ENCODE measurements at places on chromosomes 6 and 20.

DNA sequence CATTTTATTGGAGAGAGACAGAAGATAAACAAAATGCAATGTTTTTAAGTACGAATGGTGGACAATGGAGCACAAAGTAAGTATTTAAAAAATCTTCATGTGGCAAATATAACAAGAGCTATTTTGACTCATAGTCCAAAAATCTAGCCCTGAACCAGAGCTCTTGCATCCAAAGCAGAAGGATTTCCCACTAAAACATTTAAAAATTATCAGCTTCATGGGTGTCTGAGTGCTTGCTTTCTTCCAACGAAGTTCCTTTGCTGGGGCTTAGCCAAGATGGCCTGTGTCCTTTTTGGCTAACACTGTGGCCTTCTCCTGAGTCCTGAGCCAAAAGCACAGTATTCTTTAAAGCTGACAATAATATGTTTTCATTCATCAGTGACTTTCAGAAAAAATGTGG is 161.7 kb downstream of the RIMS1 start:
- DNase-seq, result no peak

GRCh38 chr6:43897571-43898302 is 127.7 kb downstream of the VEGFA start:
- DNase-seq, result no peak

- no peak for DNase-seq
Observed at GRCh38 chr20:32035426-32035779, 16.6 kb upstream of the HCK start.

DNA sequence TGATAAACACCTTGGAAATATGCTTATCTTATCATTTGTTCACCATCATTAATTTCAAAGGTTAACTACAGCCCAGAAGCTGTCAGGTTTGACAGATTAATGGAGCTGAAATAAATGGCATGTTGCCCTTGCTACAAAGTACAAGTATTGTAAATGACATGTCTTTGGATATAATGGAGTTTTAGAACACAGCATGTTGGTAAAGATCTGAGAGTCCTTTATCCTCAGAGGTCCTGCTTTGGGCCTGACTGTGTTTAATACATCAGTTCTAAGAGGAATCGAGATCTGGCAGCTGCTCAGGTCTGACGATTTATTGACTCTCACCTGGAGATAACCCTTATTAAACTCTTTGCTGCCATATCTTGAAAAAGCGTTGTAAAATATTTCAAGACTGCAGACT is 222.7 kb upstream of the OPRM1 start:
- no peak for DNase-seq

GRCh38 chr20:23147964-23148730 is 62.0 kb upstream of the CD93 start:
- no peak for DNase-seq

- DNase-seq, result no peak
Observed at GRCh38 chr6:100461278-100461916, 3.3 kb downstream of the SIM1 start.
